KG1 (cell line): ENCODE measurements at places on chromosomes 16 and 17.

GRCh38 chr16:56228476-56228875, 37.2 kb downstream of the GNAO1 start:
- DNase-seq: no peak

DNA sequence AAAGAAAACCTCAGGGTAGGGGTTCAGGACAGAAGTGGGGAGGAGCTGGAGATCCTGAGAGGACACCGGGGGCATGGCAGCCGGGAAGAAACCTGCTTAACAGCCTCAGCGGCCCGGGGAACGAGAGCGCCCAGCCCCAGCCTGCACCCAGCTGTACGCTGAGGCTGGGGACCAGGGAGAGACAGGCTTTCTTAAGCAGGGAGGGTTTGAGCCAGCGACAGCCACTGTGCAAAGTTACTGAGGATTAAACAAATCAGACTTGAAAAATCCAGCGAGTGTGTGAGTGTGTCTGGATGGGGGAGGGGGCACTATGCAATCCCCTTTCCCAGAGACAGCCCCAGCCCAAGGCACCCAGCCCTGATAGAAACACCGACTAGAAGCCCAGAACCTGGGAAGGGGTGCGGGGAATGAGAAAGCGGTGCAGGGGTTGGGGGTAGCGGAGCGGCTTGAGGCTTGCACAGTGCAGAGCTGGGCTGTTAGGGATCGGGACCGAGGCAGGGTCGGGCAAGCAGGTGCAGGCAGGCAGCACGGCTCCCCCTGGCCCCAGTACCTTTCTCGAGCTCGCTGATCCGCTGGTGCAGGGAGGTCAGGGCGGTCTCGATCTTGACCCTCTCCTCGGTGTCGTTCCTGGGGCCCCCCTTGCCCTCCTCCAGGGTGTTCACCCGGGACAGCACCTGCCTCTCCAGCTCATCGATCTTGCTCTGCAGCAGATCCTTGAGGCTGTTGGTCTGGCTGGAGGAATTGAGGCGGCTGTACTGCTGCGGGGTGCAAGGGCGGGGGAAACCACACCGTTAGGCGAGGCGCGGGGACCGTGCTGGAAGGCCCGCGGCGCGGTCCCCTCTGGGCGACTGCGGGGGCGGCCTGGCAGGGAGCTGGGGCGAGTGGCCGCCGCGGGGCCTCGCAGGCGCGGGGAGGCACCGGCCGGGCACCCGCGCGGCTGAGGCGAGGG, 1.2 kb downstream of the NPTX1 start:
- DNase-seq: no peak

- DNase-seq: no peak
Measured at GRCh38 chr16:70526403-70526802, 2.8 kb downstream of the SF3B3 start.

GRCh38 chr16:3101841-3102470, 2.9 kb upstream of the ZSCAN10 start:
- no peak for DNase-seq

DNA sequence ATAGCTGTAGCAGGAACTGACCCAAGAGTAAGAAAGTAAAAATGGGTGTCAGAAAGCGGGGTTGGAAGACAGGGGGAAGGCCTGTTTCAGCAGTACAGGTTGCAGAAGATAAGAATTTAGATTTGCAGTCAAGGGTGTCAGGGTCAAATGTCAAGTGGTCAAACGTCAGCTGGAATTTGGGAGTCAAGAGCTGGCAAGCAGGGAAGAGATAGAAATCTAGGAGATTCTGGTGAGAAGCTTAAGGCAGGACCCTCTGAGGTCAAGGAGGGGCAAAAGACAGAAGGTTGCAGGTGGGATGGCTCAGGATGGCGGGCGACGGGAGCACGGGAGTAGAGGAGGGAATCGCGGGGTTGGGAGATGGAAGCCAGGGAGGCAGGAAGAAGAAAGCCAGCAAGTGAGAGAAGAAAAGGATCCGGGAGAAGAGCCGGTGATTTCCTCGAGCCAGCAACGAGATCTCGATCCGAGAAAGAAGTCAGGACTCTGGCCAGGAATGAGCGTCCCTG, 335 bp downstream of the SLC25A35 start:
- no peak for DNase-seq

DNA sequence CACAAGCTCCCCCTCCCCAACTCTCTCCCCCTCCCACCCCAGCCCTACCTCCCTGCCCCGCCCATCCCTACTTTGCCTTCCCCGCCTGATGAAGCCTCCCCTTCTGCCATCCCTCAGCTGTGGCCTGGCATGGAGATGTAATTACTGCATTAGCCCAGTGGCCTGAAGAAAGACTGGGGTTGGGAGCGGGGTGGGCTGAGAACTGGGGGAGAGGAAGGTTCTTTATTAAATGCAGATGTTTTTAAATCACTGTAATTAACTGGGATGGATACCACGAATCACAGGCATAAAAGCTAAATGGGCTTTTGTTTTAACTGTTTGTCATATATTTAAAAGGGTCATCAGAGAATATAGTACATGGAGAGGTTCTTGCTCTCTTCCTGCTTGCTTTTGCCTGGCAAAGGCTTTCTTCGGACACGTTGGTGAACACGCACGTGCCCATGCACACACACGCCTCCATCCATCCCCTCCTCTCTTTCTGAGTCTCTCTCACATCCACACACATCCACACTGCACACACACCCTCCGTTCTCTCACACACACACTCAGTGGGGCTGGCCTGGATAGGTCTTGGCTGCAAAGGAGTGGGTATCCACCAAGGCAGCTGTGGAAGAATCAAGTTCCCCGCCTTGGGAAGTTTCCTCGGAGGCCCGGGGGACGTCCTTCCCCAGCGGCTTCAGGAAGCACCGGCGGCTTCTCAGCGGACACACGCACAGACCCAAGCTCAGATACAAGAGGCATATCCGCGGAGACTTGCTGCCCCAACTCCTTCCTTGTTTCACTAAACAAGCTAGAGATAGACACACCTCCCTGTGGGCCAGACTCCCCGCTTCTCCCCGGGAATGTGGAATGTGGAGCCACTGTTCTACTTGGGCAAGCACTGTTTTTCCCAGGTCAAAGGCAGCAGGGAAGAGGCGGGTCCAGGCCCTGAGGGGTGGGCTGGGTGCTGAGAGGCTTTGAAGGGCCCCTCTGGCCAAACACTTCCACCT, 27.4 kb upstream of the TNRC6C start:
- no peak for DNase-seq

- no peak for DNase-seq
Measured at GRCh38 chr16:635573-636205, 416 bp downstream of the METTL26 start.

GRCh38 chr16:18829251-18829650, 27.9 kb upstream of the ARL6IP1 start:
- DNase-seq: no peak

GRCh38 chr16:84483882-84484565, 20.4 kb downstream of the MEAK7 start:
- DNase-seq: no peak

GRCh38 chr16:27311448-27311830, 2.3 kb upstream of the IL4R start:
- no peak for DNase-seq

- DNase-seq: no peak
Measured at GRCh38 chr17:62827746-62828485, 19.8 kb upstream of the MARCHF10 start.

GRCh38 chr16:80993307-80993706, 13.4 kb downstream of the CMC2 start:
- DNase-seq: no peak

DNA sequence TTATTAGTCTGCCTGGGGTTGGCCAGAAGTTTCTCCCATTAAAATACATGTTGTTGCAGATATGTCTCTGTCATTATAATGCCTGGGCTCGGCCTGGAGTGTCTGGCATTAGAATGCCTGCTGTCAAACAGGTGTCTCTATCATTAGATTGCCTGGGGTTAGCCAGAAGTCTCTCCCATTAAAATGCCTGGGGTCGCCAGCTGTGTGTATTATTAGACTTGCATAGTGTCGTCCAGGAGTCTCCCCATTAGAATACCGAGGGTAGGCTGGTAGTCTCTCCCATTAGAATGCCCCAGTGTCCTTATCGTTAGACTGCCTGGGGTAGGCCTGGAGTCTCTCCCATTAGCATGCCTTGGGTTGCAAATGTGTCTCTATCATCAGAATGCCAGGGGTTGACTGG, 2270.8 kb downstream of the TP53TG3F start:
- no peak for DNase-seq

DNA sequence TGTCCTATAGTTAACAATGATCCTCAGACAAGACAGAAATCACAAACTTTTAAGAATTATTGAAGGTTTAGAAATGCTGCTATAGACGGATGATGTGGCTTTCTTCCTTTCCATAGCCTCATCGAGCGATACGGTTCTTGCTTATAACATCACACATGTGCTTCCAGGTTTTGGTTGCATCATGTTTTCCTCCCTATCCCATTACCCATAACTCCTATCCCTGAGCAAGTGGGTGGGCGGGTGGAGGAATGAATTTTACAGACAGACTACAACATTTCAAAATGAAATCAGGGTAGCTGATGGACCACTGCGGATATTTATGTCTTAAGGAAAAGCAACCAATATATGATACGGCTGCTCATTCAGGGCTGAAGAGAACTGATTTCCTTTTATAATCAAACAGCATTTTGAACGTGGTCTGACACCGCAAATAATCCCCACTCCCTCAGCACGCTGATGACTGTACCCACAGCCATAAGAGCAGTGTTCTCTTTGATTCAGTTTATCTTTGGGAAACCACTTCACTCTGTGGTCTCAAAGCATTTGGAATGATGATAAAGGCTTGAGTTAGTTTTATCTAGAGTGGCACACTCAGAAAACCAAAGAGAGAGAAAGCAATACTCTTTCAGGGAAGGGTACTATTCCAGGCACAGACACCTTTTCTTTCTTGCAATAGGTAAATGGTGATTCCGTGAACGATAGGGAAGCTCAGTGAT, 4.6 kb upstream of the AKTIP start:
- DNase-seq: no peak

GRCh38 chr17:64411999-64412771, 21.5 kb upstream of the PECAM1 start:
- DNase-seq: peak; percentile 33

DNA sequence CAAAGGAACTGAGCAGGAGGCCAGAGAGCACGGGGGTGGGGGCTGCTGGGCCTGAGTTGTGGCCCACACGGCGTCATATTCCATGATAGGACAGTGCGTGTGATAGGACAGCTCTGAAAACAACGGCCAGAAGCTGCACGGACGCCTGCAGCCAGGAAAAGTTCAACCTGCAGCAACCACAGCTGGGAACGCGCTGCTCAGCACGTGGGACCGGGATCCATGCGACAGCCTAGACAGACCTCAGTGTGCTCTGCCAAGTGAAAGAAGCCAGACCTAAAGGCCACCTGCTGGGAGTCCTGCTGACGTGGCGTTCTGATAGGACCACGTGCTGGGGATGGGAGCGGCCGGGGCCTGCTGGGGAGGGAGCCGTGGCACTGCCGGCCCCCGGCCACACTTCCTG, 21.6 kb downstream of the CTU2 start:
- DNase-seq: no peak

- no peak for DNase-seq
Measured at GRCh38 chr16:19348578-19349315, 63.2 kb downstream of the CLEC19A start.

GRCh38 chr17:79911430-79912399, 72.5 kb upstream of the CBX4 start:
- no peak for DNase-seq

- DNase-seq: no peak
Measured at GRCh38 chr16:55340445-55340844, 16.4 kb downstream of the IRX6 start.

- DNase-seq: no peak
Measured at GRCh38 chr17:27535975-27536374, 79.7 kb downstream of the KSR1 start.

DNA sequence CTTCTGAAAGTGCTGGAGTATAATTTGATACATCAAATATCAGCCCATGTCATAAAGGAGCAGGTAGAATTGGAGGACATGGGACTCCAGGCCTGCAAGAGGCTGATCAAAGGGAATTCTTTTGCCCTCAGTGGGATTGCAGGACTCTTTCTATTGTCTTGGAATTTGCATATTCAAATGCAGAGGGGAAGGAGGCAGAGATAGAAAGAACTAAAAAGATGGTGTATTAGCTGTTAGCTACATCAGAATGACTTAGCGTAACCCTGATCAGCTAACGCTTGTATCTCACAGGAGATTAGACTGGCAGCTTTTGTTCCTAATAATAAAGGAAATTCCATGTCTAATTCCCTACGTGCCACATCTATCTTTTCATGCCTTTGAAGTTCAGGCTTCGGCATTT, 1014.7 kb upstream of the RBFOX1 start:
- no peak for DNase-seq
